ENCODE measurements at places on chromosomes 11 and 22.

DNA sequence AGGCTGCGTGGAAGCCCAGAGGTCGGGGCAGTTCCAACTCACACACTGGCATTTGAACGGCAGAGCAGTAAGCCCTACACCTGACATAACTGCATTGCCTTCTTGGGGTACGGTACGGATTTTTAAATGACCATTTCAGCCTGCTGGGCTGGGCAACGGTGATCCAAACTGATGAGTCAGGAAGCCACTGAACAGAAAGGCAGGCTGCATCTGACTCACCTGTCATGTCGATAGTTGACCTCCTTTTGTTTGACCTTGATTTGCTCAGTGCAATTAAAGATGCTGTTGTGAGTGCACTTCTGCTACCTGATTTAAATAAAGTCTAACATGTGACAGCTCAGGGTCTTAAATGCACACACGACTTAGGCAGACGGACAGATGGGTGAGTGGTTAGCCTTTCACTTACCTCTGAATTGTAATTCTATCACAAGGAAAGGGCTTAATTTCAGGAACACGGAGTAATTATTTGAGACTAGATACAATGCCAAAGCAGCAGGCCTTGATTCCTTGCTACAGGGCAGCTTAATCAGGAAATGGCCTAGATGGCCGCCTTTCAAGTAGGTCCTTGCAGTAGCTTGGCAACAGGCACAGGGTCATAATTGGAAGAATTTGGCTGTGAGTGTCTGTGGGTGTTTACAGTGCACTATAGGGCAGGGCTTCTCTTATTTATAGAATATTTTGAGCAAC lies 52.2 kb downstream of the BMAL1 start:
- DNase-seq, result no peak

DNA sequence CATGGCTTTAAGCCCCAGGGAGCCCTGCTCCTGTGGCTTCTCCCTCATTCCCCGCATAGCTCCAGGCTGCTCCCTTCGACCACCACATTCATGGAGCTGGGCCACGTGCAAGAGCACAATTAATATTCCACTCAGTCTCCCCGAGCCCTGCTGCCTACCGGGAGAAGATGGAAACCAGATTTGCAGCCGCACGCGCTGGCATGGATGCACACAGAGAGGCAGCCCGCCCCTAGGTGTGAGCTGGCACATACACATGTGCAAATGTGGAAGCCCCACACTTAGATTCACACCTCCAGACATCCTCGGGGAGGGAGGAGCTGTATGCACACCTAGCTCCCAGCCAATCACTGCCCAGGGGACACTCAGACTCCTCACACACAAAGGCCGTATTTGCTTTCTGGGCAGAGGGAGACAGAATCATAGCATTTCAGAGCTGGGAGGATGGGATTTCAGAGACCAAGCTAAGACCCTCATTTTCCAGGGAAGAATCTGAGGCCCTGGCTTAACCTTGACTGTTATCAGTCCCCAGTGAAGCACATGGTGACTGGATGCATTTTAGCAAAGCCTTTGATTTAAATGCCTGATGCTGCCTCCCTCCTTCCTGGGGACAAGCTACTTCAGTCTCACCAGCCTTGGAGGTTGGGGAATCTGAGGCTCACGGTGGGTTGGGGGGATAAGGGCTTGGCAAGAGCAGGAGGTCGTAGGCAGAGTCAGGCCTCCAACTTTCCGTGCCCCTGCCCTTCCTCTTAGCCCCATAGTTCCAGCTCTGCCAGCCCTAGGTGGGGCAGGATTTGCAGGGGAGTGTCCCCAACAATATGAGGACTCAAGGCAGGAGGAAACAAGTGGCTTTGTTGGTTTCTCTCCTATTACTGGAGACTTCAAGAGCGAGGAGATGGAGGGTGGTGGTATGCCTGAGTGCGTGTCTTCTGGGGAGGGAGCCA lies 5.3 kb upstream of the CREB3L1 start:
- DNase-seq, result no peak

GRCh38 chr11:94656968-94657367 lies 89.8 kb downstream of the PIWIL4 start:
- DNase-seq, result no peak

GRCh38 chr11:134252346-134253187 lies 585 bp downstream of the THYN1 start:
- no peak for DNase-seq

DNA sequence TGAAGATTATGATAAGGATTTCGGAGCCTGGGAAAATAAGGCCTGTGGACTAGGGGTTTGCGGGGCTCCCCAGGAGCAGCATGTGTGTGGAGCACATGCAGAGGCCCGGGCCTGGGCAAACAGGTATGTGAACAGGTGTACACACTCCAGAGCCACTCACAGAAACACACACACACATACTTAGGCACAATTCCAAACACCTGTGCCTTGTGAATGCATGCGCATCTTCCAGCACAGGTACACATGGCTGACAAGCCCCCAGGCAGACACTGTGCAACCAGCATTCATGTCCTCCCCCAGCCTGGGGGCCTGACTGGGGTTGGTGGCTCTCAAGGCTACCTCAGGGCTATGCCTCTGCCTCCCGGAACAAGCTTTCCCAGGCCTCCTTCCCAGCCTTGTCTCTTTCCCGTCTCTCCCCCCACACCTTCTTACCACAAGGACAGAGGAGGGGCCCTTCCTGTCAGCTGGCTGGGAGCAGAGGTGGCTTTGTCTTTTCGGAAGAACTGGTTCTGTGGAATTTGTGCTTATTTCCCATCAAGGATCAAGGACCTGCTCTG lies 2.6 kb upstream of the P2RY6 start:
- no peak for DNase-seq

DNA sequence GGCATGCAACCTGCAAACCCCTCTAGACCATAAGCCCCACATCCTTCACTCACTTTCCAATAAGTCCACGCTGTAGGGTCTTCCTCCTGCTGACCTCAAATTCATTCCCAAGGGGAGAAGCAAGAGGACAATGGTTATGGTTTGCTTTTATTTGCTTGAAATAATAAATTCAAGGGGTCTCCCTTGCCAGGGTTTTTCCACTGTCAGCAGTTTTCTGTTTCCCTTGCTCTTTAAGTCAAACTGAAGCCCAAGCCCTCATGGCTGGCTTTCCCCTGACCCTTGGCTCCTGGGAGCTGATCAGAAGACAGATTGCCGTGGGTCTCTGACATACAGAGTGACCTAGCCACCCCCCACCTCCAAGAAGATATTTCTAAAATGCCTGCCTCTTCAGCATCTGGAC lies 3.9 kb downstream of the SLC1A2 start:
- DNase-seq, result no peak

- DNase-seq, result no peak
Measured at GRCh38 chr11:102647430-102647829, 22.3 kb upstream of the MMP20 start.

DNA sequence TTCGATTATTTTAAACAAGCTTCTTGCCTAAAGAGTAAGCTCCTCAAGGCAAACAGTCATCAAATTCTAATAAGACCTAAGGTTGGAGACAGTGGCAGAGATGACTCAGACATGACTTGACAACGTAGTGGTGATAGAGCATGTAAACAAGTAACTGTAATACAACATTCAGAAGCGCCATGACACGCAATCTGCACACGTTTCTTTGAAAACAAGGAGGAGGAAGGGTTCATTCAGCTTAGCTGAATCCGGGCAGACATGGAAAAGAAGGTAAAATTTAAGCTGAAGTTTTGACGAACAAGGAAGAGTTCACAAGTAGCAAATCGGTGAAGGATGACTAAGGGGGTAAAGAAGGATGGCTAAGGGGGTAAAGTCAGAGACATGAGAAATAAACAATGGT lies 152.4 kb upstream of the ZC3H12C start:
- DNase-seq, result no peak

GRCh38 chr11:27938011-27938410 lies 169.9 kb downstream of the KIF18A start:
- no peak for DNase-seq
